Activated CD4-positive, alpha-beta T cell treated with anti-CD3 and anti-CD28 coated beads, Interleukin-2, amount 10 ng/mL, durations not matched to agents 7 days and 5 days (primary cell): ENCODE measurements at places on chromosomes 4 and X. TPM values are rescaled to one million over a fixed set of nuclear protein-coding genes. Genes with fewer than 3 reads are reported as not detected.

GRCh38 chrX:75156531-75156945 is 455 bp upstream of the ABCB7 start:
- no peak for DNase-seq

GRCh38 chrX:67568769-67569168 is 24.9 kb downstream of the AR start:
- DNase-seq: no peak

GRCh38 chrX:56281789-56282188 is 49.6 kb downstream of the KLF8 start:
- peak; percentile 33 for DNase-seq

DNA sequence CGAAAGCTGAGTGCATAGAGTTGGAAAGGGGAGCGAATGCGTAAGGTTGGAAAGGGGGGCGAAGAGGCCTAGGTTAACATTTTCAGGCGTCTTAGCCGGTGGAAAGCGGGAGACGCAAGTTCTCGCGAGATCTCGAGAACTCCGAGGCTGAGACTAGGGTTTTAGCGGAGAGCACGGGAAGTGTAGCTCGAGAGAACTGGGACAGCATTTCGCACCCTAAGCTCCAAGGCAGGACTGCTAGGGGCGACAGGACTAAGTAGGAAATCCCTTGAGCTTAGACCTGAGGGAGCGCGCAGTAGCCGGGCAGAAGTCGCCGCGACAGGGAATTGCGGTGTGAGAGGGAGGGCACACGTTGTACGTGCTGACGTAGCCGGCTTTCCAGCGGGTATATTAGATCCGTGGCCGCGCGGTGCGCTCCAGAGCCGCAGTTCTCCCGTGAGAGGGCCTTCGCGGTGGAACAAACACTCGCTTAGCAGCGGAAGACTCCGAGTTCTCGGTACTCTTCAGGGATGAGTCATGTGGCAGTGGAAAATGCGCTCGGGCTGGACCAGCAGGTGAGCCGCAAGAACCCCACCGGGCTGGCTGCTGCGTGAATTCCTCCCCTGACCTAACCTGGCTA is at the start of gene DDX3X:
TSS of gene DDX3X (plus strand) at position 419 of the 619 bp plus-strand sequence. CDS start at position 510, 91 bp downstream.
- peak; percentile 82 for DNase-seq

- DNase-seq: no peak
Observed at GRCh38 chr4:86845593-86845992, 3.6 kb downstream of the SLC10A6 start.

MAGEA2B gene
- total RNA-seq: not detected

DNA sequence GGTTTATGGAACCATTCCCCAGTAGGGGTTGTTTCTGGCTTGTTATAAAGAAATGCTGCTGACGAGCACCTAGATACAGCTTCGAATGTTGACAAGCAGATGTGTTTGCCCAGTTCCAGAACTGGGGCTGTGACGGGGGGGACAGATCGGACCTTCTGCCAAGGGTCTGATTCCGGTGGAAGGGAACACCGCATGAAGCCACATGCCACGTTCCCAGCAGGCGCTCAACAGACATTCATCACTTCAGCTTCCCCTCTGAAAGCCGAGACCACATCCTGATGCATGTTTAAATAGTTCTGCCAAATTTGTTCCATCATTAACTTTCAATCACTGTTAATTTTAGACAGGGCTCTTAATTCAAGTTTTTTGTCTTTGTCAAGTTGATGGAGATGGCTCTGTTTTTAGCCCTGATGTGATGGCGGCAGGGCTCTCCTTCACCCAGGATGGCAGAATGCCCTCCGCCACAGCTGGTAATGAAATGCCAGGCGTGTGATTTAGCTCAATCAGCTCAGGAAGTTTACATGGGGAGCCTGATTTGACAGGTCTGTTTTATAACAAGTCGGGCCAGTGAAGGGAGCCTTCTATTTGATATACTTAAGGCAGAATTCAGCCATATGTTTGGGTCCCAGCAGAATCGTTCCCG is 57.4 kb downstream of the PSAPL1 start:
- DNase-seq: no peak

PSAPL1 gene
- total RNA-seq: not detected

DNA sequence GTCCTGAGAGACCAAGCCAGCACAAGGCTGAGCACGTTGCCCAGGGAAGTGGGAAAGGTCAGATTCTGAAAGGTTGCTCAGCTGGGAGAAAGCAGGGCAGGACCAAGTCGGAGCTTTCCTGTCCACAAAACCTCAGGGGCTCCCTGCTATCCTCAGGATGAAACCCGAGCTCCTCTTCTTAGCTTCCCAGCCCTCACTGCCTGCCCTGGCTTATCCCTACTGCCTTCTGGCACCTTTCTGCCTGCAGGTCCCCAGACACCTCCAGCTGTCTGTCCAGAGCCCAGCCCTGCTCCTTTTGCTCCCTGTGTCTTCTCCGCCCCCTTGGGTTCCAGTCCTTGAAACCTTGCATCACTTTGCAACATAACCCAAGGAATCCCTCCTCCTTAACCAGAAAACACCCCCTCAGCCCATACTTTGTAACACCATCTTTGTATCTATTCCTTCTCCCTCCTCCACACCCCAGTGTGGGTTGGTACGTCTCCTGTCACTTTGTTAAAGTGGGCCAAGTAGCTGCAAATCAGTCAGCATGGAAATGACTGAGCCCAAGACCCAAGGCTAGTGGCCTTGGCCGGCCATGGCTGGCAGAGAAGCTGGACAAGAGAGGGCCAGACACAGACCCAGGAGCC is 20.0 kb upstream of the PRRG3 start:
- no peak for DNase-seq

DNA sequence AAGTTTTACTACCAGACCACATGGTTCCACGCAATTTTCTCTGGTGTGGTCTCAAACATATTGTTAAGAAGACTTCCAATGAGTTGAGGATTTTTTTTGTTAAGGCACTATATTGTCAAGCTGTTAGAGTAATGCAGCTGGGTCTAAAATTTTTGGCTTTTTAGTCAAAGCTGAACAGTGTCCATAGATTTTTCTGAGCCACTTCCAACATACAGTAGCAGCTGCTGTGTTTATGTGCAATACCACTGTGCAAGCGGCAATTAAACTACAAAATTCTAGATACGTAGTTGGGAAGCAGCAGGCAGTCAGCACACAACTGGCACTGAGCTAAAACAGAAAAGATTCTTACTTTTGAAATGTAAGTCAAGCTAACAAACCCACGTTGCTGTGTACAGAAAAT is 1551.1 kb upstream of the AGA start:
- DNase-seq: no peak

DNA sequence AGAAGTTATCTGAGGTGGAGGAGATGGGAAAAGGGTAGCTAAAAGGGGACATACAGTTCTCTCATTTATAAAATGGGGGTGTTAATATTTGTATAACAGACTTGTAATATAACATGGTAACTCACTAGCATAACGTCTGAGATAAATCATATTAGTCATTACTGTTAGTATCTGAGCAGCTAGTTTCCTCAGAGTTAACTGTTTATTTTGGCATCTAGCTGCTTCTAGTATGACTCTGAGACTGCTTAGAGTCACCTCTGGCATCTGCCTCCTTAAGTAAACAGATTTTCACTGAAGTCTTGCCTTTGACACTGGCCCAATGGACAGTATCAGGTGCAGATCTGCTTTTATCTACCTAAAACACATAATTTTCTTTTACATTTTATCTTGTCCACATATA is 58.1 kb downstream of the SLC30A9 start:
- no peak for DNase-seq

ADH7 gene
- total RNA-seq: not detected

EXOSC9 gene
- total RNA-seq: 56.2 TPM

ATP2B3 gene
- total RNA-seq: not detected

DNA sequence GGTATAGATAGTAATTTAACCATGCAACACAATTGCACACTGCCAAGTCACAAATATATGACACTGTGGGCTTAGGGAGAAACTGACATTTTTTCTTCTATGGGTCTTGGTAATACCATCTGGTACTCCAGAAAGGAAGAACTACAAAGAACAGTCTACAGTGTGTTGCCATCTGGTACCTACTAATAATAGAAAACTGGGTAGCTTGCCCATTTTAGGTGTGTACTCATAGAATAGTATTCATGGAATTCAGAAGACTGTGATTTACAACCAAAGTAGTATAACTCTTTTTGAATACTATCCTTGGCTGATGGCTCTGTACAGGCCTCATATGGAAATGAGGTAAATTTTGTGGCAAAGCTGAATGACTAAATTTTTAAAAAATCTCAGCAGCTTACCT is 132.6 kb upstream of the RPS6KA6 start:
- no peak for DNase-seq

- no peak for DNase-seq
Observed at GRCh38 chr4:12701384-12701783, 782.8 kb downstream of the RAB28 start.

- DNase-seq: no peak
Observed at GRCh38 chrX:63436865-63437264, 85.7 kb upstream of the SPIN4 start.

- no peak for DNase-seq
Observed at GRCh38 chr4:39415678-39416283, 9.1 kb downstream of the KLB start.

- no peak for DNase-seq
Observed at GRCh38 chr4:27248829-27249228, 388.2 kb downstream of the STIM2 start.

TMEM150C gene
- total RNA-seq: not detected

C4orf54 gene
- total RNA-seq: not detected

GLOD5 gene
- total RNA-seq: not detected

PDZD4 gene
- total RNA-seq: 0.32 TPM

ELF2 gene
- 44.5 TPM for total RNA-seq

GRCh38 chr4:7173841-7174449 is 18.4 kb upstream of the SORCS2 start:
- no peak for DNase-seq

DNA sequence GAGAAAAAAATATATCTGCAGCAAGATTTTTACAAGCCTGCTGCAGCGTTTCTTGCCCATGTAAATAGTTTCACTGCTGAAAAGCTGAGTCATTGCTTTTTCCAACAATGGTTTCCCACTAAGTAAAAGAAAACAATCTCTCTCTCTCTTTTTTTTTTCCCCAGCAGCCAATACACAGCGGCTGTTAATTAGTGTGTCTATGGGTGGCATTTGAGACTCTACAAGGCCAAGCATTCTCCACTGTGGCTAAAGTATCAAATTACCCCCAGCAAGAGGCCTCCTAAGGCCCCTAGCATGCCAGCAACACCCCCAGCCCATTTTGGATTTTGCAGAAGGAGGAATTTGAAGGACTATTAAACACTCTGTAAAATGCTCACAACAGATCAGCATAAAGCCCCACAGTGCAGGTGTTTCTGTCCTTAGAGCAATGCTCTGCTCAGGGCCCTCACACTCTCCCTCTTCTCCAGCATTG is 837.4 kb downstream of the TRIML1 start:
- DNase-seq: no peak

PHOX2B gene
- total RNA-seq: not detected

DNA sequence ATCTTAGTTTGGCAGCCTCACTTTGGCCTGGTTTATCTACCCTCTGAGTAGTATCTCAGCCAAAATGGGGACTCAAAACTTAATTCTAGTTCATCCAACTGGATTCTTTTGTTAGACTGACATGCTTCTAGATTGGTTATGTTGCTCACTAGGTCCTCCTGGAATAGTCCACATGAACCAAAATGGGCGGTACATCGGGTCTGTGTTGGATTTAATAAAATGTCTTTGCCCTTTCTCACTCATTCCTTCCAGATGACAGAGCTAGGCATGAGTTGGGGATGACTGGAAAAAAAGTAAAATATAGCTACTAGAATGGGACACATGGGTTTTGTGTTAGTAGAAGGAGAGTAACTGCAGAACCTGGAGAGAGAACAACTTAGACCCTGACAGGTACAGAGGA is 247.9 kb downstream of the CCSER1 start:
- DNase-seq: no peak
